Activated T-cell treated with anti-CD3 and anti-CD28 coated beads for 4 hours (primary cell): ENCODE measurements at places on chromosomes 2 and 18.

DNA sequence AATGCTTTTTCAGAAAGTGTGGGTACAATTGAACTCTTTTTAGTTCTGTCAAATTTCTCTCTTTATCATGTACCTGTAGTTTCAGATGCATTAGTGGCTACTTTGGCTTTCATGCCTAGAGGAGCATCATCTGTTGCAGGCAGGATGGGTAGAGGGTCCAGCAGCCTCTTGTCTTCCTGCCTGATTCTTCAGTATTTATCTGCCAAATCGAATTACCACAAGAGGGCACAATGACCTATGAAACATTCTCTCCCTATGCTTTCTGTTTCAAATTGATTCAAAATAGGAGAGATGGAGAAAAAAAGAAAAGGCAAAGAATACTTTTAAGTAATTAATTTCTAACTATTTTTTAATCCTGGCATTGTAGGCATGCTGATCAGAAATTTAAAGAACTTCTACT is 477.2 kb downstream of the TRIB2 start:
- no peak for DNase-seq

GRCh38 chr2:210198326-210198725 is 26.9 kb downstream of the ACADL start:
- DNase-seq = no peak

- DNase-seq = no peak
Observed at GRCh38 chr18:35732636-35733035, 151.1 kb downstream of the GALNT1 start.

DNA sequence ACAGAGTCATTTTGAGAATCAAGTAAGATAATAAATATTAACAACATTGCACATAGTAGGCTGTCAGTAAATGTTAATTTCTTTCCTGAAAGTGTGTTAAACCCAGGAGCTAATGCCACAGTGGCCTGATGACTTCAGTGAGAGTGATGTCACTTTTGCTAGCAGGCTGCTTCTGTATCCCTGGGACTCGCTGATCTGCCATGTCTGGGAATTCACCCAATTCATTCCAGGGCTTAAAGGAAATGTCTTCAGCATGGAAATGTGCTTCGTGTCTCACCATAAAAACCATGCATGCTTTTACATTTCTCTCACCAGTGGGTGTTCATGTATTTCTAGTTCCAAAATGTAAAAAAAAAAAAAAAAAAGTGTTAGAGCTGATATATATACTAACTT is 56.8 kb upstream of the MAPRE3 start:
- DNase-seq = no peak

DNA sequence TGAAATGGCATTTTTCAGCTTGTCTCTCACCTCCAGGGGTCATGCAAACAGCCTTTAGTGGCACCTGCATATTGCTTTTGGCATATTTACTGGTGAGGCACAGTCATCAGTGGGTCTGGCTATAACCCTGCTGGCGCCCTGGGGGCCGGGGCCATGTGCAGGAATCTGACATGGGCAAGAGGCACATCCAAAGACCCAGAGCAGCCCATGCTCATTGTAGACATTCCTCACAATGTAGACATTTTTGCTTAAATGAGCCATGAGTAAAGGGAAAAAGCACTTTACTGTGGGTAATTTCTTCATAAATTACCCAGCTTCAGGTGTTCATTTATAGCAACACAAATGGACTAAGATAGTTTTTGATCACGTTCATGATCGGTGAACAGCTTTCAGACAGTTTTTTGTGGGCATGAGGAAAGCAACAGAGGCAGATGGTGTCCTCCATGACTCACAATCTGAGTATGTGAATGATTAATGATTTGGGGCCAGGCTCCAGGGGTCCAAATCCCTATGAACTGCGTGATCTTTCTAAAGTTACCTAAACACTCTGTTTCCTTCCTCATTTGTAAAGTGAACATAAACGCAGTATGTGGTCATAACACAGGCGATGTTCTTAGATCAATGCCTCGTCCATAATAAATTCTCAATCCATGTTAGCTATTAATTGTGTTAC is 85.8 kb downstream of the LIPG start:
- DNase-seq = no peak

DNA sequence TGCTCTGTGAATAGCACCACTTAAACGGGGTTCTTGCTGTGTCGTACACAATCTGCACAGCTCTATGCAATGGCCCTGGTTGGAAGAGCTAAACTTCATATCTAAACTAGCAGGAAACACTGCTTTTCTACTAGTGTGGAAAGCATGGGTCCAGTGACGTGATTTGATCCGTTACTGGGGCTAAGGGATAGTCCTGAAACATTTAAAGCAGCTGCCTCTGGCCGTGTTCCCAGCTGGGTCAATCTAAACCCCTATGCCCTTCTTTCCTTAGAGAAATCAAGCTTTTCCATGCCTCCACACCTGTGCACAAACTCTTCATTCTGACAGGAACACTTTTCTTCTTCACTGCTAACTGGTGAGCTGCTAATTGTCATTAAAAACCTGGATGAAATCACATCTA is 5.4 kb upstream of the IGFBP5 start:
- DNase-seq = no peak

DNA sequence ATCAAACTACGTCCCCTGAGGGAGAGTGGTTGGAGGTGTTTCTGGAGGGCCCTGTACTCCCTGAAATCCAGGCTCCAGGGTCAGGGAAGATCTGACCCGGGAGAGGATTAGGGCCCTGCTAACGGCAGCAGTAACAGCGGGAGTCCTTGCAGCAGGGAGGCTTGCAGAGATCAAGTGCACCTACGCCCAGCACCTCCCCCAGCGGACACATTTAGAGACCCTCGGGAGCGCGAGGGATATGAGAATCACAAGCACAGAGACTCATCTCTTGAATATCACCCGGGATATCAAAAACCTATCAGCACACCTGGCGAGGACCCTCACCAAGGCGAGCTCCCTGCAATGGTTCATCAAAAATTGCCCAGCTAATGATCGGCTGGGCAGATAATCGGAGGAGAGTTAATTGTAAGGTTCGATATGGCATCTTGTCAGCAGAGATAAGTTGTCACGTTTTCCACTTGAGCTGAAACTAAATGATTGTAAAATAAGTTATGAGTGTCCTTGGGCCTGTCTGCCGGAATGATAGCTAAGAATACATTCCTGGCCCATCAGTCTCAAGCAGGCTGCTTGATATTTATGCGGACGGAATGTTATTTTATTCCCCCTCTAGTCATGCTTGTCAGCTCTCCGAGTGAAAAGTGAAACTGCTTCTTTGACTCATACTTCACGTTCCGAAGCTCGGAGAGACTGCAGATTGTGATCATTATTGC is 209.8 kb downstream of the GBX2 start:
- no peak for DNase-seq

DNA sequence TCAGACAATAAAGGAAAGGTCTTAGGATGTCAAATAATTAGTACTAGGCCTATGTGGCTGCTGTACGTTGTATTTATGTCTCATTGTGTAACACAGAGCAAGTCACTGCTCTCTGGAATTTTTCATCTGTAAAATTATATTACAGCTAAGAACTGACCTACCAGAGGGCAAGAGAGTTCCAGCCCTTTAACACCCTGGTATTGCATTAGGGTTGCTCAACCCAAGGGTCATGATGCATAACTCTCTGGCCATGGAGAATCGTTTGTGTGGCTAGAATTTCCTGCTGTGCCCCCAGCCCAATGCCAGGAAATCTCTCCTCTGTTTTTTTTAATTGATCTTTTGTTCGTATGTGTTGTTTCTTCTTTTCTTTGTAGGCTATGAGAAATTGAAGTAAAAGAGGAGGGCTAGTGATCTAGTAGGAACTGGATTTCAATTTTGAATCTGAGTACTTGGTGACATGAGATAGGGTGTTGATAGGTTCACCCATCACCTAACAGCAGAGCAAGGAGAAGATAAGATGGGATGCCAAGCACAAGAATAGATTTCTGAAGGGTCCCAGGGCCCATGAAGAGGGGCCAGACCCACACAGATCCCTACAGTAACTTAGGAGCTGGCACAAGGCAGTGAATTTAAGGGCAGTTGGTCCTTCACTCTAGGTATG is 571.2 kb upstream of the TNP1 start:
- DNase-seq = no peak
